GM12878 (cell line): ENCODE measurements at places on chromosomes 2 and 18. TPM values are rescaled to one million over a fixed set of nuclear protein-coding genes. Genes with fewer than 3 reads are reported as not detected.
A peak's percentile ranks its signal among the peaks of the same experiment; 100 is the strongest.

- no peaks in the 10 kb centered on the region for H3K36me3 ChIP-seq
- H3K27ac ChIP-seq: peak overlapping the region; percentile 88
- no peak overlapping the region for H3K4me3 ChIP-seq
- DNase-seq: peak; percentile 83
These were observed 95.0 kb downstream of the TMEM163 start for GRCh38 chr2:134623796-134624195.

GRCh38 chr2:85707304-85707703 lies 13.1 kb downstream of the GNLY start:
- H3K27me3 ChIP-seq: no peaks in the 10 kb centered on the region
- no peak overlapping the region for H3K27ac ChIP-seq
- H3K4me1 ChIP-seq: peaks cover 21% of the 10 kb centered on the region
- H3K4me3 ChIP-seq: no peak overlapping the region
- no peaks in the 10 kb centered on the region for H3K36me3 ChIP-seq

DTNA gene
- 0.75 and 0.86 TPM in 2 replicates for polyA plus RNA-seq

DNA sequence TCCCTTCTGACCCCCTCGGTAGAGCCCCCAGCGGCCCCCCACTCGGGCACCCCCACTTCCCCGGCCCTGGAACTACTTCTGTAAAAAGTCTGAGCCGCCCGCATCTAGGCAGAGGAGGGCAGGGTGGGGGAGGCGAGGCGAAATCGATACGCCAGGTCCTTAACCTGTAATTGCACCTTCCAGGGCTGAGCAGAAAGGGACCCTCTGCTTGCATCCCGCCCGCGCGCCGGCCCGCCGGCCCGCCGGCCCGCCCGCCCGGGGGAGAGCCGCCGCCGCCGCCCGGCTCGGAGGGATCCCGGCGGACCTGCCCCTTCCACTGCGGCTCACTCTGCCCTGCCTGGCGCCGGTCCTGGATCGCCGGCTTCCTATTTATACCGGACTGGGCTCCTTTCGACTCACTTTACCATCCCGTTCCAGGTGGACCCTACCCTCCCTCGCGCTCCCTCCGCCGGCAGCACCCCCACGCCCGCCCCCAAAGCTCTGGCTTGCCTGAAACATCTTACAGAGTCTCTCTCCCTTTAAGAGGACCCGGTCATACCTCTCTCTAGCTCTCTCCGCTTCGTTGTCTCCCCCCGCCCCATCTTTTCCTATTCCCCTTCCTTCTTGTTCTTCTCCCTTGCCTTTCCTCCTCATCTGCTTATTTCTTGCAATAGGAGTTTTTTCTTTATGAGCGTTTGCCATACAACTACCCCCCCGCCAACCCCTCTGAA lies 797 bp downstream of the KLHL14 start:
- H3K36me3 ChIP-seq: no peaks in the 10 kb centered on the region
- no peaks in the 10 kb centered on the region for H3K4me1 ChIP-seq
- H3K4me3 ChIP-seq: no peak overlapping the region

GLI2 gene
- not detected in 2 replicates for polyA plus RNA-seq

GRCh38 chr18:35730691-35731370 lies 149.3 kb downstream of the GALNT1 start:
- no peaks in the 10 kb centered on the region for H3K4me1 ChIP-seq
- DNase-seq: no peak
- H3K36me3 ChIP-seq: no peaks in the 10 kb centered on the region
- no peak overlapping the region for H3K4me3 ChIP-seq

UGT1A4 gene
- not detected in 2 replicates for polyA plus RNA-seq

- H3K27ac ChIP-seq: no peak overlapping the region
- H3K4me3 ChIP-seq: no peak overlapping the region
- peak; percentile 8 for DNase-seq
- peaks cover 10% of the 10 kb centered on the region for H3K4me1 ChIP-seq
These were observed 98.7 kb downstream of the TCF4 start for GRCh38 chr18:55489034-55489986.

GREB1L gene
- polyA plus RNA-seq: 0.03 and 0.16 TPM in 2 replicates

DNA sequence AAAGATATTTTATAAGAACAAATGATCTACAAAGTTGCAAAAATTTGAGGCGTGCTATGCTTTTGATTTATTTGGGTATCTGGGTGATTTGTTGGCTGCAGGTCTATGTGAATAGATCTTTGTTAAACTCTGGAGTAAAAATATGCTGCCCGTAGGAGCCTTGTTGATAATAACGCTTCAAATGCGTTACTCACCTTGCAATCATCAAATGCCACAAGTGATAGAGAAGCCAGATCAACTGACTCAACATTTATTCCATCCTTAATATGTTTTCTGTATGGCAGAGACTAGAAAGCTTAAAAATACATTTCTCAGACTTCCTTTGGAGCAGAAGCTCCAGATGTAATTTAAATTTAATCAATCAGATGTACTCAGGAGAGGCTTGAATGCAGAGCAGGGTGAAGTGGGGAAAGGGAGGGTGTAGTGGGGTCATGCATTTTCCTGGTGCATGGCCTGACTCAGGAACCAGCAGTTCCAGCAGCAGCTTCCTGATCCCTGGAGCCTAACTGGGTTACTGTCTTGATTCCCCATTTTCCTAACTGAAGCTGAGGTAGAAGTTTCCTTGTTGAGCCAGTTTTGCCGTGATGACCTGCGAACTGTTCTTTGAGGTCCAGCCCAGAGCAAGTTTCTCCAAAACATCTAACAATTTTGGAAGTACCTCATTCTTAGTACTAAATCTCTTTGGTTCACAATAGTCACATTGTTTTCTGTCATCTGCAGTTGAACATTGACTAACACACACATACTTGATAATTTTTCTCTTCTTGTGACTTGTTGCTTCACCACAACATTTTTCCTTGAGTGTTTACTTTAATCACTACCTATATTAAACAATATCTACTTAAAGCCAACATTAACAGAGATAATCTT lies 284.7 kb upstream of the CWC22 start:
- no peak for DNase-seq
- no peaks in the 10 kb centered on the region for H3K36me3 ChIP-seq
- no peak overlapping the region for H3K4me3 ChIP-seq
- no peaks in the 10 kb centered on the region for H3K27me3 ChIP-seq
- H3K4me1 ChIP-seq: no peaks in the 10 kb centered on the region

DNA sequence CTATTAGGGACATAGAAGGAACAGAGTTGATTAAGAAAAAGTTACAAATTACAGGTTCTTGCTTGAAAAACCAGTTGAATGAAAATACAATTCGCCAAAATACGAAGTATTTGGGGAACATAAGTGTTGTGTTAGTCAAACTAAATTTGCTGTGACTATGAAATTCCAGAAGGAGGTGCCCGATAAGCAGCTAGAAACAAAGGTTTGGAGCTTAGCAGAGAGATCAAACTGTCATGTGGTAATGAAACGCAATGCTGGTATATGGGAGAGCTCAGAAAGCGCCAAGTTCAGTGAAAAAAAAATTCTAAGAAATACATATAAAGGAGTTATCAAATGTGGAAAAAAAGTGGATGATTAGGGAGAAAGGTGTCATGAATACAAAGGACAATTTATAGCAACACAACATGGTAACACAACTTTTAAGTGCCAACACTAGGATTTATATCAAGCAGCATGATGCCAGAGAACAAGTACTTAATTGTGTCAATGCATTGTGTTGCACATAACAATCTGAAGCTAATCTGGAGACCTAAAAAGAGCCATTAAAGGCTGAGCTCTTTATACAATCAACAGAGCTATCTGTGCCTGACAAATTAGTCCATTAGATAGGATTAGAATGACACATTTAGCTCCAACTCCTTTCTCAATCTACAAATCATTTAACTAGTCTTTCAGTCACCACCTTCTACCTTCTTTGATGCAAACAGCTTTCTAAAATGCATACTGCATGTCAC lies 31.2 kb downstream of the SMAD2 start:
- no peaks in the 10 kb centered on the region; the same call in 1 of the 2 replicates for H3K27me3 ChIP-seq
- no peaks in the 10 kb centered on the region; the same call in 1 of the 2 replicates for H3K36me3 ChIP-seq
- peaks cover 14% of the 10 kb centered on the region; the same call in 1 of the 2 replicates for H3K4me1 ChIP-seq
- DNase-seq: no peak

RAB1A gene
- 171 and 175 TPM in 2 replicates for polyA plus RNA-seq

DNA sequence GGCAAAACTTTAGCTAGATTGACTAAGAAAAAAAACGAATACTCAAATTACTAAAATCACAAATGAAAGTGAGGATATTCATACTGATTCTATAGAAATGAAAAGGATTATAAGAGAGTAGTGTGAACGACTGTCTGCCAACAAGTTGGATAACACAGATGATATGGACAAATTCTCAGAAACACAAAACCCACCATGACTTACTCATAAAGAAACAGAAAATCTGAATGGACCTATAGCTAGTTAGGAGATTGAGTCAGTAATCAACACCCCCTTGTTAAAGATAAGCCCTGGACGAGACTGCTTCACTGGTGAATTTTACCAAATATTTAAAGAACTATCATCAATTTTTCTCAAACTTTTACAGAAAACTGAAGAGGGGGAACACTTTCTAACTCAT lies 108.8 kb upstream of the TMEM200C start:
- peaks cover 21% of the 10 kb centered on the region for H3K4me1 ChIP-seq
- H3K36me3 ChIP-seq: no peaks in the 10 kb centered on the region
- H3K27ac ChIP-seq: peak overlapping the region; percentile 58

ALPI gene
- not detected in 2 replicates for polyA plus RNA-seq

- H3K27me3 ChIP-seq: no peaks in the 10 kb centered on the region
- H3K4me3 ChIP-seq: no peak overlapping the region
- H3K4me1 ChIP-seq: no peaks in the 10 kb centered on the region
- no peak for DNase-seq
- no peaks in the 10 kb centered on the region for H3K36me3 ChIP-seq
- H3K27ac ChIP-seq: no peak overlapping the region
These were observed 221.6 kb downstream of the LPIN1 start for GRCh38 chr2:11967946-11968465.

DNA sequence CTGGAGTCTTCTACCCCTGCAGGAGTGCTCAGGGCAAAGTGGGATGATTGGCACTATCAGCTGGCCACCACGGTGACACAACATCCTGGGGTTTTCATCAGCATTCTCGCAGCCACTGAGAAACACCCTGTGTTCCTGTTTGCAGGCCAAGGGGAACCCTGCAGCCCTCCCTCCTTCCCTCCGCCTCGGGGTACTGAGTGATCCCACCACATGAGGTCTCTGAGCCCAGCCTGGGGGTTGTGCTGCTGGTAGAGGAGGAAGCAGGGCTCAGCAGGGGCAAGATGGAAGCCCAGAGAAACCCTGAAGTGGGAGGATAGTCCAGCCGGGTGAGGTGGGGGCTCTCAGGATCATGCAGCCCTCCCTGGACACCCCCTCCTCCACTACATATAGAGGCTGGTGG lies at the start of gene OXER1:
Gene OXER1, minus strand, starts transcription at position 40 of the 400 bp plus-strand sequence. CDS start 73 bp downstream, outside the sequence.
- H3K36me3 ChIP-seq: no peaks in the 10 kb centered on the region; the same call in 1 of the 2 replicates
- H3K4me1 ChIP-seq: no peaks in the 10 kb centered on the region
- H3K27ac ChIP-seq: no peak within 1 kb of the TSS
- no peak for DNase-seq
- no peak within 1 kb of the TSS for H3K4me3 ChIP-seq

GRCh38 chr2:102144128-102144527 lies 1.6 kb downstream of the IL1R1 start:
- H3K4me1 ChIP-seq: no peaks in the 10 kb centered on the region
- no peaks in the 10 kb centered on the region for H3K27me3 ChIP-seq
- no peaks in the 10 kb centered on the region for H3K36me3 ChIP-seq
- no peak for DNase-seq

- H3K4me1 ChIP-seq: no peaks in the 10 kb centered on the region
- no peaks in the 10 kb centered on the region for H3K27me3 ChIP-seq
- H3K4me3 ChIP-seq: no peak overlapping the region
- no peak overlapping the region for H3K27ac ChIP-seq
- DNase-seq: no peak
- no peaks in the 10 kb centered on the region for H3K36me3 ChIP-seq
These were observed 111.2 kb downstream of the PRPF40A start for GRCh38 chr2:152606081-152606480.

GRCh38 chr2:227862741-227863588 lies 8.5 kb upstream of the DAW1 start:
- no peak overlapping the region for H3K27ac ChIP-seq
- H3K36me3 ChIP-seq: no peaks in the 10 kb centered on the region
- H3K27me3 ChIP-seq: no peaks in the 10 kb centered on the region
- no peaks in the 10 kb centered on the region for H3K4me1 ChIP-seq

- no peaks in the 10 kb centered on the region for H3K27me3 ChIP-seq
- DNase-seq: no peak
- H3K27ac ChIP-seq: no peak overlapping the region
- H3K4me1 ChIP-seq: no peaks in the 10 kb centered on the region
- H3K4me3 ChIP-seq: no peak overlapping the region
These were observed 91.7 kb upstream of the ASB18 start for GRCh38 chr2:236355911-236356310.

SIX3 gene
- 0.07 TPM in 1 of 2 replicates, not detected in the other for polyA plus RNA-seq
